Fibroblast of the aortic adventitia (primary cell): ENCODE measurements at places on chromosomes 1 and 21. TPM values are rescaled to one million over a fixed set of nuclear protein-coding genes. Genes with fewer than 3 reads are reported as not detected.
A peak's percentile ranks its signal among the peaks of the same experiment; 100 is the strongest.

OR2M3 gene
- total RNA-seq, result under 0.01 TPM in 1 of 2 replicates, not detected in the other

DNA sequence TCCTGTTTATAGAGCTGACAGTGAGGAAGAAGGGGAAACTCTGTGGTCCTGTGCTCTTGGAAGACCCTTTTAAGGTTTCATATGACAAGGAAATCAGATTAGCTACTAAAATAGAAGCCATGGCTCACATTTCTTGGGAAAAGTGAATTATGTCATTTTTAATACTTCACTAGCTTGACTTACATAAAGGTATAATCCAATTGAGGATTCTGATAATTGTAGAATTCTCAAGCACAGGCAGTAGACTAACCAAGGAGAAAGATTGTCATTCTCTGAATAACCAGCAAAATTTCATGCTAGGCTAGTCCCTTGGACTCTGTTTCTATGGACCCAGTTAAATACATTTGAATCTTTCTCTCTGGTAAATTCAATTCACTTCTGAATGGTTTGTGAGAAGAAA lies 613.0 kb upstream of the BEND5 start:
- DNase-seq, result no peak

GRCh38 chr1:58590019-58590418 lies 13.0 kb upstream of the TACSTD2 start:
- DNase-seq, result no peak

- no peak for DNase-seq
These were observed 63.1 kb downstream of the MTR start for GRCh38 chr1:236858165-236858564.

DNA sequence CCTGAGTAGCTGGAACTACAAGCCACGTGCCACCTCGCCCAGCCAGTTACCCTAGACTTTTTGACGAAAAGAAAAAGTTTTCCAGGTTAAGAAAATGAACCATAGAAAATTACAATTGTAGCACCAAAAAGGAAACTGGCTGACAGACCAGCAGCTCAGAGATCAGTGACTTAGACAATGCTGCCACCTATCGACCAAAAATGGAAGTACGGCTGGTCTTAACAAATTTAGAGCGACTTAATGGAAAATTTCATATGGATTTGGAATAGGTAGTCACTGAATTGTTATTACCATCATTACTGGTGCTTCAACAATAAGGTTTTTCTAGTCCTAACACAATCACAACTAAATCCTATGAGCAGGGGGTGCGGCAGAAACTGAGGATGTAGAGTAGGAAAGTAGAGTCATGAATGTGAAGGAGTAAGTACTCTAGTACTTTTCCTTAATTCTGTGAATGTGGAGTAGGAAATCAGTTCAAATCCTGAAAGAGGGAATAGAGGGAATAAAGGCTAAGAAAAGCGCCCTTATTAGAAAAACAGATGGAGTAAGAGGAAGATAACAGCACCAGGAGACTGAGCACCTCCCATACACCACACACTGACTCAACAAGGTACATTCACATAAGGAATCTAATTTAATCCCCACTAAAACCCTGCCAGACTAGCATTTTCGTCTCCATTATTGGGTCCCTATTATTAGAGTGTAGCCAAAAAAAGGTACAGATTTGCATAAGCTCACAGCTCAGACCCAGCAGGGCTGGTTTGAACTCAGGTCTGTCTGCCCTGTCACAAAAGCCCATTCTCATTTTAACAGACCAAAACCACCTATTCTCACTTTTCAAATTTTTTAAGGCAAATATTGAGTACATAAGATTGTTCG lies 37.9 kb upstream of the MGST3 start:
- peak; percentile 89 for DNase-seq

RYR2 gene
- total RNA-seq, result 0.25 TPM in 1 of 2 replicates, not detected in the other

DNA sequence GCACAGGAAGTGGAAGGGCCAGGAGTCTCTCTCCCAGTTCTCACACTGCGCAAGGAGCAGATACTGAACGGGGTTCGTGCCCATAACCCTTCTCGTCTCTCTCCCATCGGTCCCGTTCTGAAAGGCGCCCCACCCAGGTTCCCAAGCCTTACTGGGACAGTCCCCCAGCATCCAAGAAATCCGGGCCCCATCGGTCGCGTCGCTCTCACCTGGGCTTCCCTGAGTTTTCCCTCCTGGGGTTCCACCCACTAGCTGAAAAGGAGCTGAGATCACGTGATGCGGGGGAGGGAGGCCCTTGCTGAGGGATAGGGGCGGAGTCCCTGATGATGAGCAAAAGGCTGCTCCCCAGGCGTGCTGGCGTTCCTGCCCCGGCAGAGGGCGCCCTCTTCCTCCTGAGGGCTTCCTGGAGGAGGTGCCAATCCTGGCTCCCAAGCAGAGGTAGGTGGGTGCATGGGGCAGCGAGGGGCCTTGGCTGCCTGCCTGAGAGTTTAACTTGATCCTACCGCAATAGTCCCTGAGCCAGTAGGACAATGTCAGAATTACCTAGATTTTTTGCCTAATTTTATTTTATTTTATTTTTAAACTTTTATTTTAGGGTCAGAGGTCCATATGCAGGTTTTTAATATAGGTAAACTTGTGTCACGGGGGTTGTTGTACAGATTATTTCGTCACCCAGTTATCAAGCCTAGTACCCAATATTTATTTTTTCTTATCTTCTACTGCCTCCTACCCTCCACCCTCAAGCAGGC lies at the start of gene SPOCD1:
TSS of gene SPOCD1 (minus strand) at position 271 of the 749 bp plus-strand sequence. CDS start 689 bp downstream, outside the sequence.
- DNase-seq, result peak; percentile 76

DNA sequence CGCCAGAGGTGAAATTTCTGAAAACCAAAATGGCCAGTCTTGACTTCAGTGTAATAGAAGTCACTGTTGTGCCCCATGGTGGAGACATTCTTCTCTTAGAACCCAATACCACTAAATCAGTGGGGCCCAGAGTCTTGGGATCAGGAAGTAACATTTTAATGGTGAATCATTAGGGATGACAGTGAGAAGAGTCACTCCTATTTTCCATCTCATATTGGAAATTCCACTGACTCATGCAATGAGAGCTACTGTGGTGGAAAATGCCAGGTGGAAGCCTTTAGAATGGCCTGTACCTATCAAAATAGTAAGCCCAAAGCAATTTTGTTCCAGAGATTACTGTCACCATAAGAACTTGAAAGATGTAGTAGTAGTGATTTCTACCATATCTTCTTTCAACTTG lies 20.6 kb upstream of the PPM1J start:
- DNase-seq, result peak; percentile 62

GRCh38 chr1:162987866-162988265 lies 81.3 kb upstream of the RGS4 start:
- peak; percentile 74 for DNase-seq

- no peak for DNase-seq
These were observed 55.2 kb downstream of the SELENOF start for GRCh38 chr1:86858524-86859261.

DNA sequence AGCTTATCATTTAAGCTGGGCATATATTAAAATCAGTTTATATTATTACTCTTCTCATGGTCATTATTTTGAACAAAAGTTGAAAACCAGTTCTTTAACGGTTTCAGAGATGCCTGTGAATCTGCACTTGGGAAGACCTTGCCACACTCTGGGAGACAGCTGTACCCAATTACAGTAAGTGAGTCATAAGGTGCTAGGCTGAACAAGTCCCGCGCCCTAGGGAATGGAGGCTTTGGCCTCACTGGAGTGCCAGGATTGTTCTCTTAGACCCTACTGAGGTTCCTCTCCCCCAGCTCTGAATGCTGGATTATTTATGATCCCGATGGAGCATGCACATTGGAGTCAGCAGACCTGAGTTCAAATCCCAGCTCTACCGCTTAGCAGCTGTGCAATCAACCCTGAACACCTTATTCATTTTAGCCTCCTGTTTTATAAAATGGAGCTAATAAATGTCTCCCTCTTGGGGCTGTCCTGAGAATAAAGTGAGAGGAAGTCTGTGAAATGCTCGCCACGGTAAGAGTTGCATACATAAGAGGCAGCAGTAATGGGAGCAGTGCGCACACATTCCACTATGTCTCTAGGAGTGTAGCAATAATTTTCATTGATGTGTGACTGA lies 266.2 kb downstream of the FOXD2 start:
- peak; percentile 82 for DNase-seq

GRCh38 chr1:86101616-86102015 lies 55.0 kb downstream of the COL24A1 start:
- no peak for DNase-seq

DNA sequence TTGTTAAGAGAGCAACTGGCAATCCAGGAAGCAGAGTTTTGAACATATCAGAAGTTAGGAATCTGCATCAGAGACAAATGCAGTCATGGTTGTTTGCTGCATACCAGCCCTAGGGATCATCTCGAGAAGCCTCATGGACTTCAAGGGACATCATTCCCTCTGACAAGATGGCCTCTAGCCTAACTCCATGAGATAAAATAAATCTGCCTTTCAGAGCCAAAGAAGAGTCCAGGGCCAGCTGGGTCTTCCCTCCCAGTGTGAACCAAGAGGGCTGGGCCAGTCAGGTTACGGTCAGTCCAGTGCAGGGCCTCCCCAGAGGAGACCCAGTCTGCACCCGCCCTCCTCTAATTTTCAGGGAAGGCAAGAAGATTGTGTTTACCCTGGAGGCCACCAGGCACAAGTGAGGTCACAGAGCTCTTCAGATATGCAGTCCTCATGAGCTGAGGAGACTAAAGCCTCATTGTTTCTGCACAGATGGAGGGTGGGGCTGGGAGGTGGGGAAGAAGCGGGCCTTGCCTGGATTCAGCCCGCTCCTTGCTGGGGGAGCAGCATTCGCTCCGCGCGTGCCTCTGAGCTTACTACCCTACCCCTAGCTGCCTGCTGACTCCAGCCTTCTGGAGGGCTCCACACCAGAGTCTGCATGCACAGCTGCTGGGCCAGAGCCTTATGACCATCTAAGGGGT lies 52.8 kb downstream of the CAPN2 start:
- peak; percentile 54 for DNase-seq

DNA sequence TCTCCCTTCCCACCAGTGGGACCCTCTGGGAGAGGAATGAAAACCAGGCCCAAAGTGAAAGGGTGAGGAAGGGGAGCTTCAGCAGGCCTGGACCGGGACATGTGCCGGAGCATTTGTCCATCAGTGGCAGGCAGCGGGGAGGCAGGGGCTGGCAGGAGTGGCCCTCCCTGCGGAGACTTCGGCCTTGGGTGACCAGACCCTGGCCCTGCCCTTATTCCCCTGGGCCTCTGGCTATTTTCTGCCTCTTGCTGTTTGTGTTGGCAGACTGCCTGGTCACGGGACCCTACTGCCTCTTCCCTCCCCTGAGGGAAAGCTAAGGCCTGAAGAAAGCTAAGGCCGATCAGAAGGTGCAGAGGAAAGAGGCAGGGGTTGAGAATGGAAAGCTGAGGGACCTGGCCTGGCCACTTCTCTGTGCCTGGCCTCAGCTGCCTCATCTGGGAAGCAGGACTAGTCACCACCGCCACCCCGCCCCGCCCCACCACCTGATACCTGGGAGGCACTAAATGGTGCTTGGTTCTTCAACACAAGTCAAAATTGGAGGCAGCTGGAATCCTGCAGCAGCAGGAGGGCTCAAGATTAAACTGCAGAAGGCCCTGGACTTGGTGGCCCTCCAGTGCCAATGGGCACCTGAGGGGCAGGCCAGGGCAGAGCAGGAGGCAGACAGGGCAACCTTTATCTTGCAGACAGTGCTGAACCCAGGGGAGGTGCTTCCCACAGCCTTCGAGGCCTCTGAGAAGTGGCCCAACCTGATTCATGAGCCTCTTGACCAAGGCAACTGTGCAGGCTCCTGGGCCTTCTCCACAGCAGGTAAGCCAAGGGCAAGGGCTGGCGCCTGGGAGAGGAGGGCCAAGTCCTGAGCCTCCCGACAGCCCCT lies 7.9 kb downstream of the TINAGL1 start:
- DNase-seq, result peak; percentile 51

- DNase-seq, result no peak
These were observed 15.9 kb upstream of the POGZ start for GRCh38 chr1:151475175-151475574.

OLFML2B gene
- 12.0 and 14.5 TPM in 2 replicates for total RNA-seq

DCDC2B gene
- not detected in 2 replicates for total RNA-seq

GRCh38 chr1:17572264-17572985 lies 32.9 kb downstream of the ARHGEF10L start:
- DNase-seq, result no peak

DNA sequence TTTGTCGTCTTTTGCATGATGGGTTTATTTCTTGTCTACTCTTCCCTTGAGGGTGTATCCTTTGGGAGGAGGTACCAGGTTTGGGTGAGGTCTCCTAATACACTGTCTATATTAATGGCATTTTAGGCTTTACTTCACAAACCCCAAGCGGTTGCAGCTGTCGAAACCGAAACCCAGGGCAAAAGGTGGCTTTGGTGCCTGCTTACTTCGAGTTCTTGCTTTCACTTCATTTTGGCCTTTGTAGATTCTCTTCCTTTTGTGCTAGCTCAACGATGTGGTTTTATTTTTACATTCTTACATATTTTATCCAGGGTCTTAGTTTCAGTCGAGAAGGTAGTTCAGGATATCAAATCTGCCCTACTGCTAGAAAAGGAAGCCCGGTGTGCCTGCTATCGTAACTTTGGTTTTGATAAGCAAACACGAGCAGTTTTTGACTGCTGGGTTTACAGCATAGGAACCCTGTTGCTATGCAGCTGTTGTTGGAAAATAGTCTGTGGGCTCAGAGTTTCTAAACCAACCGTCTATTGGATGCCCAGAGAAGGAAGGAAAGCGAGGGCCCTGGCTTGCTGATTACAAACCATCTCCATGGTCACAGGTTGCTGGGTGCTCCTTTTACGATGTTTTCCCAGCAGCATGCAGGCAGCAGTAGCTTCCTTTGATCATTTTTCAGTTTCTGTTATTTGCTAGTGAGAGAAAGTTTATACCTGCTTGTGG lies 9.8 kb upstream of the TSPAN2 start:
- DNase-seq, result peak; percentile 21

- DNase-seq, result no peak
These were observed 6.3 kb downstream of the SLC2A7 start for GRCh38 chr1:9019896-9020295.

- peak; percentile 40 for DNase-seq
These were observed 187.1 kb downstream of the LMO4 start for GRCh38 chr1:87515781-87516180.

GRCh38 chr21:25457411-25457810 lies 149.9 kb downstream of the MRPL39 start:
- peak; percentile 72 for DNase-seq

GBP6 gene
- total RNA-seq, result not detected in 2 replicates

GRCh38 chr21:36847189-36847588 lies 119.3 kb downstream of the HLCS start:
- DNase-seq, result peak; percentile 73

S100A12 gene
- total RNA-seq, result not detected in 2 replicates

DNA sequence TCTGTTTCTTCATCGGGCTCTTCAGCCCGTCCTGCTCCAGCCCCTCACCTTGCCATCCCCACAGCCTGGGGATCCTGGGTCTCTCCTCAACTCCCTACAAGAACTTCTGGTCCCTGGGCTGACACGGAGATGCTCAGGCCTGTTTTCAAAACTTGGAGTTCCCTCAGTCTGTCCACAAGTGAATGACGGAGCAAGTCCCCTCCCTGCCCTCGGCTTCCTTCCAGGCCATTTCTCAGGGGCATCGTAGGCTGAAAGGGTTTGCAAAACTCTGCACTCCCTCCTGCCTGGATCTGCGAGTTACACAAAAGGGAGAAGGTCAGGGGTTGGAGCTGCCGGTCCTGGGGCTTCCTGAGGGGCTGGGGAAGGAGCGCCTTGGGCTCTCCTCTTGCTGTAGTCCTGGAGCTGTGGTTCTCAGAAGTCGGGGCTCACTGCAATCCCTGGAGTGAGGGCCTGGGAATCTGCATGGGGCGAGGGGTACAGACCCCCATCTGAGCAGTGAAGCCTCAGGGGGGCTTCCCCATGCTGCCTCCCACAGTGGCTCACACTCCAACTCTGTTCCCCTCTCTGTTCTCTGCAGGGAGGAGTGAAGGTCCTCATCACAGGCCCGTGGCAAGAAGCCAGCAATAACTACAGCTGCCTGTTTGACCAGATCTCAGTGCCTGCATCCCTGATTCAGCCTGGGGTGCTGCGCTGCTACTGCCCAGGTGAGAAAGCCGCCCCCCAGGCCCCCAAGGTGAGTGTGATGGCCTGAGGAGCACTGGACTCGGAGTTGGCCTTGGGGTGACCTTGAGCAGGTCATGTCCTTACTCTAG lies 100.6 kb upstream of the VAMP3 start:
- DNase-seq, result peak; percentile 9
